Fibroblast of the aortic adventitia (primary cell): ENCODE measurements at places on chromosomes 4 and X.

DNA sequence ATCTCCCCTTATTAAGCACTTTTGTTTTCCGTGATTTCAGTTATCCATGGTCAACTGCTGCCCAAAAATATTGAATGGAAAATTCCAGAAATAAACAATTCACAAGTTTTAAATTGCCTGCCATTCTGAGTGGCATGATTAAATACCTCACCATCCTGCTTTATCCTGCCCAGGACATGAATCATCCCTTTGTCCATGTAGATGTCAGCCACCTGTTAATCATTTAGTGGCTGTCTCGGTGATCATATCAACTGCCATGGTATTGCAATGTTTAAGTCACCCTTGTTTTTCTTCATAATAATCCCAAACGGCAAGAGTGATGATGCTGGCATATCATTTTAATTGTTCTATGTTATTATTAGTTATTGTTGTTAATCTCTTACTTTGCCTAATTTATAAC lies 79.8 kb upstream of the LHFPL1 start:
- DNase-seq, result no peak

GRCh38 chrX:75596178-75596577 lies 73.3 kb upstream of the ZDHHC15 start:
- peak; percentile 1 for DNase-seq

DNA sequence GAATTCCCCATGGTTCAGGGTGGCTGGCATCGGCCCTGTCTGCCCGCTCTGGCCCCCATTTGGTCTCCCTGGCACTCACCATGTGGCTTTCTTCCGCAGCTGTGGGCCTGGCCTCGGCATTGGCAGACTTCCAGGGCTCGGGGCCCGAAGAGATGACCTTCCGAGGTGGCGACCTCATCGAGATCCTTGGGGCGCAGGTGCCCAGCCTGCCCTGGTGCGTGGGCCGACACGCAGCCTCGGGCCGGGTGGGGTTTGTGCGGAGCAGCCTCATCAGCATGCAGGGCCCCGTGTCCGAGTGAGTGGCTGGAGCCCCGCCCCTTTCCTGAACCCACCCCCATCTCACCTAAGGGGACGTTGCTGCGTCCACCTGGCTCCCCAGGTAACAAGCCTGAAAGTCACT lies 20.1 kb downstream of the SH3TC1 start:
- DNase-seq, result no peak

GRCh38 chr4:98204236-98204553 lies 57.0 kb upstream of the RAP1GDS1 start:
- no peak for DNase-seq

DNA sequence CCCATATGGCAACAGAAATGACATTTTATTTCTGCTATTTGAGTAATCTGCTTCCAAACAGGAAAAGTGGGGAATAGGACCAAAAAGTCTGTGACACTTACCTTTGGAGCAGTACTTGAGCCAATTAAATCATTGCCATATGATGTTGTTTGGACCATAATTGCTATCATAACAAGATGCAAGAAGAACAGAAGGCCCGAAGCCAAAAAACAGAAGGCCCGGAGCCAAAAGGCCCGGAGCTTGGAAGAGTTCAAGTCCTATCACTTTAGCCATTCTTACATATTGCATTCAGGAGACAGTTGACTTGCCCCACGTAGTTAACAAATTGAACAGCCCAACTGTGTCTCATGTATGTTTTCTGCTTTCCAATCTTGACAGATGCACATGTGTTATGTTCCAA lies 285.6 kb downstream of the ARHGAP24 start:
- no peak for DNase-seq

GRCh38 chr4:108109997-108110416 lies 58.7 kb downstream of the LEF1 start:
- DNase-seq, result no peak

- DNase-seq, result no peak
These were observed 695.4 kb upstream of the HS3ST1 start for GRCh38 chr4:12124138-12124537.

GRCh38 chr4:108466936-108467902 lies 153.2 kb upstream of the RPL34 start:
- DNase-seq, result peak; percentile 84

GRCh38 chr4:100489305-100489704 lies 28.5 kb downstream of the EMCN start:
- DNase-seq, result peak; percentile 29

- peak; percentile 44 for DNase-seq
These were observed 60.1 kb downstream of the TSC22D3 start for GRCh38 chrX:107715331-107716117.

- DNase-seq, result no peak
These were observed 274.9 kb upstream of the GK2 start for GRCh38 chr4:79682801-79683530.

- DNase-seq, result peak; percentile 20
These were observed 19.2 kb downstream of the SUPT20HL2 start for GRCh38 chrX:24294619-24295018.

DNA sequence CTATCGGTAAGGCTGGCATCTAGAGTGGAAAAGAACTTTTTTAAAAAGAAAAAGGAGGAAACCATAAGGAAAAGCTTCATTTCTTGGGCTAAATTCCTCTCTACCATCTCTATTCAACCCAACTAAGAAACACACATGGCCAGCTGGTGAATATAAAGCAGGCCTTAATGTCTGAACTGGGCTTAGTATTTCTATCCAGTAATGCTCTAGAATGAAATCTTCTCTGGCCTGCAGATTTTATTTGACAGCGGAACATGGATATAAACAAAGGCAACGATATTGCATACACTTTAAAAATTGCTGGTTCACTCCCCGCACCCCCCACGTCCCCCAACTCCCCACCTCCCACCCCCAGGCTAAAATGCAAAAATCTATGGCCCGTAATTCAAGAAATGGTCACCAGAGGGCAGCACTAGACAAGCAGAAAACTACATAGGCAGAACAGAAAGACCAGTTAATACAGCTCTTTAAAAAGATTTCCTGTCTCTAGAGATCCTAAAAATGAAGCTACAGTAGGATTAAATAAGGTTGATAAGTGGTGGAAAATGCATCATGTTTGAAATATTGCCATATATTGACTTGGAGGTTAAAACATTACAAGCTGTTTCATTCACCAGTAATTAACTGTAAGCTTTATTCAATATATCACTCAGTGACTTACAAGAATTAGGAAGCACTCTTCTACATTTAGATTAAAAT lies 155.2 kb upstream of the GALNT7 start:
- peak; percentile 60 for DNase-seq

GRCh38 chr4:1378559-1379231 lies 27.5 kb downstream of the NKX1-1 start:
- DNase-seq, result no peak

DNA sequence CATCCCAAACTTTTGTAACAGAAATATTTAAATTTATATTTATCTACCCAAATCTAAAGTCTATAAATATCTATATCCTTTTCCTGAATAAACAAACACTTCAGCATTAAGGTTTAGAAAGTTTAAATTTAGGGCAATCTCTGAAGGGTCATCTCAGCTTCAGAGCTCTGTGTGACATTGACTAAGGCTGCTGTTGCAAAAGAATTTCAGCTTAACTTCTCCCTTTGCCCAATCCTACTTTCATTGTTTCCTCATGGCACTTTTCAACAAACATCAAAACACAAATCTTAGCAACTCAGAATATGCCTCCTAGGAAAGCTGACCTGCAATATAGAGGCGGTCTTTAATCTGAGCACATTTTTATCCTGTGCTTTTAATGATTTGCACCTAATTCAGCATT lies 79.7 kb upstream of the BANK1 start:
- no peak for DNase-seq

- no peak for DNase-seq
These were observed 356.2 kb upstream of the GATB start for GRCh38 chr4:152117054-152117453.

DNA sequence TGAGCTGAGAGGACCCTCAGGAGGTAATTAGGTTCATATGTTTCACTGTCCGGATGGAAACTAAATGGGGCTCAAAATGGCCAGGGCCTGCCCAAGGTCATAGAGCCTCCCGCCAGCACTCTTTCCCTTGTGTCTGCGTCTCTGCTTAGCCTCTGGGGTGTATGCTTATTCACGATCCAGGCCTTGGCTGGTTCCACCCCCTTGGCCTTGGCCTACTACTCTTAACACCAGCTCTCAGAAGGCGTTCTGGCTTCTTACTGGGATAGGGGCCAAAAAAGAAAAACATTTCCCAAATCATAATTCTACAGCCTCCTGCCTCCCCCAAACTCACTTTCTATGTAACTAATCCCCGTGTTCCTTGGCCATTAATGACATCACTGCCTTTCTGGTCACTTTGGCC lies 68.8 kb downstream of the RTL5 start:
- DNase-seq, result peak; percentile 35

DNA sequence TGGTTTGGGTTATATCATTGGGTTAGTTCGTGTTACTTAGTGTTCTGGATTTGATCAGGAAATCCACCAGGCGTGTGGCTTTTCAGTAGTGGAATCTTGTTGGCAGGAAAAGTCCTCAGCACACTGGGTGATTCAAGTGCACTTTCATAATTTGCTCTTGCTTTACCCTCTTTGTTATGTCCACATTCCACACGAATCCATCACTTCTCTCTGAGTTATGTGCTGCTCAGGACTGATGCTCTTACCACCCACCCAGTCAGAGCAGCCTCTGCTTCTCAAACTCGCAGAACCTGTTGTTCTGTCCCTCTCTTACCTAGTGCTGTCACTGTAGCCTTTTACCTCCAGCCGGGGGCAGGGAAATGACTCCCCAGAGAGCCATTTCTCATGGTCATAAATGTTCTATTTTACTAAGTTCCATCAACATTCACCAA lies 37.2 kb upstream of the SCRG1 start:
- DNase-seq, result peak; percentile 94

DNA sequence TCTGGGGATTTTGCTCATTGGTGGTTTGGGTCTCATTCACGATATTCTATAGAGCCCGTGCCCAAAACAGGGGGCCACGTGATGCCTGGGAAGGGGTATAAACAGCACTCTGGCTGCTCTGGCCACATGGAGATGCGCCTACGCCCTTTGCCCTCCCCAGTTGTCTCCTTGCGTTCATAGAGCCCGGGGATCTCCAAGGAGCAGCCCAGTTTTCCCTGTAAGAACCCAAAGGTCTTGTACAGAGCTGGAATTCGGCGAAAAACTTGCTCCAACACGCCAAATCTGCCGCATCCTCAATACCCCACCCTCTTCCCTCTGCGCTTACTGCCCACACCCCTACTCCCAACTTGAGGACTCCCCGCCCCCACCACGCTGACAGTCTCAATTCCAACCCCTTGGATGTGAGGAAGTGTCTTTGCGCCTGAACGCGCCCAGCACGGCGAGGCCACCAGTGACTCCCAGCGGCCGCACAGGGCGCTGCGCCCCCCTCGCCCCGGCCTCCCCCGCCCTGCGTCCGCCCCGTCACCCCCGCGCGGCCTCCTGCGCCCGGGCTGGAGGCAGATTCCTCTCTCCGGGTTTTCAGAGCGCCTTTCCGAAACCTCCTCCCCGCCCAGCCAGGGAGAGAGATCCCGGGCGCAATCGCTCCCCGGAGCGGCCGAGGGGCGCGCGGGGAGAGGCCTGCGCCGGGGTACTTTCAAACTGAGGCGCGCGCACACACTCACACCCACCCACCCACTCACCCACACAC lies at the start of gene NHS:
TSS of gene NHS (plus strand) at position 582 of the 748 bp plus-strand sequence. CDS start 558 bp downstream, outside the sequence.
- DNase-seq, result peak; percentile 72

- DNase-seq, result no peak
These were observed 790 bp downstream of the CLGN start for GRCh38 chr4:140426610-140427105.

DNA sequence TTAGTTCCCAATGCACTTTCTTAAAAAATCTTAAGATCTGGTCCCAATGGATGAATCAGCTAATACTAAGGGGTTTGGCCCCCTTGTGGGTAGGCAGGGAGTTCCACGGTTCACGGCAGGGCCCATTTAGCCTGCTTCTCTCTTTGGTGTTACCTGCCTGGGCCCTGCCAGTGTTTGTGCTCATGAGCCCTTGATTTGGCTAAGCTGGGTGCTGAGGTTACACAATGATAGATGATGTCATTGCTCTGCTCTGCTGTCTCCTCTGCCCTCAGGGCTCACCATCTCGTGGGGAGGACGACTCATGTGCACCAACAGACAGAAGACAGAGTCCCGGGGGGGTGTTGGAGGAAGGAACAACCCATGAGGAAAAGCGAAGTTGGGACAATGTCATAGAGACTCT lies 24.4 kb downstream of the RTL5 start:
- DNase-seq, result peak; percentile 27

- no peak for DNase-seq
These were observed 223.1 kb upstream of the LEF1 start for GRCh38 chr4:108391701-108392455.
